ENCODE measurements at places on chromosomes 4 and X. TPM values are rescaled to one million over a fixed set of nuclear protein-coding genes. Genes with fewer than 3 reads are reported as not detected.

DNA sequence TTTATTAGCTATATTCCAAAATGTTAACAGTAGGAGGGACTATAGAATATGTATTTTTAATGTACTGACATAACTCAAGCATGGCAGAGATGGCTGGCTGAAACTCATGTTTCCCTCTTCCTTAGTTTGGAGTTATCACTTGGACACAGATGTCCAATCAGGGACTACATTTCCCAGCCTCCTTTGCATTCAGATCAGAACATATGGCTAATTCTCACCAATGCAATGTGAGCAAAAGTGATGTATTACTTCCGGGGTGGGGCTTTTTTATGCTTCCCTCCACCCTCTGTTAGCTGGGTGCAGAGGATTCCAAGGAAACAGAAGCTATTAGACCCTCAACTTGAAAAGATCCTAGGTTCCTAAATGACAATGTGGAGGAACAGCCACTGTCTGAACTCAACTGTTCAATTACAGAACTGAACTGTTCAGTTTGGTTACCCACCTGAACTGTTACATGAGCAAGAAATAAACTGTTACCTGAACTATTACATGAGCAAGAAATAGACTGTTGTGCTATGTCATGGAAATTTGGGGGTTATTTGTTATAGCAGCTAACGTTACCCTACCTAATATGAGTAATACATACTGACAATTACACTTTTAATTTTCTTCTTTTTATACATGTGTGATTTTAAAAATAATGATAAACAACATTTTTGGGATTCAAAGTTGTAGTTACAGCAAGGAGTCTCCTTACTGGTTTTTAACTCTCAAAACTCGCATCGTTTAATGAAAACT, 29.6 kb upstream of the ERVMER34-1 start:
- DNase-seq, result no peak

GRCh38 chrX:73851014-73852009, 288.3 kb downstream of the CHIC1 start:
- DNase-seq, result no peak

- no peak for DNase-seq
Observed at GRCh38 chr4:174278467-174278866, 5.0 kb downstream of the FBXO8 start.

DNA sequence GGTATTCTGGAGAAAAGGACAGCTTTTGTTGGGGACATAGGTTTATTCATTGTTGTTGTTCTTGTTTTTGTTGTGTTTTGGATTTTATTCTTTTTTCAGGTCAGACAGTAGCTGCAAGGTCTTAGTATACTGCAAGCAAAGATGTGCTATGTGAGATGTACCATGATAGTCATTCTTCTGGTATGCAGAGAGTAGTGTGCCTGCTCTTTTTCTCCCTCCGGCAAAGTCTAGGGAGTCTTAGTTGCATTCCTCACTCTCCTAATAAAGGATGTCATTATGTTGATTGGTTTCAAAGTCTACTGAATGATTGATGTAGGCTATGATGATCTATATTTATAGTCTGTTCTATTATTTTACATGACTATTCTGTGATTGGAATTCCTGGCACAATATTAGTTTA, 119.9 kb upstream of the POF1B start:
- no peak for DNase-seq

DNA sequence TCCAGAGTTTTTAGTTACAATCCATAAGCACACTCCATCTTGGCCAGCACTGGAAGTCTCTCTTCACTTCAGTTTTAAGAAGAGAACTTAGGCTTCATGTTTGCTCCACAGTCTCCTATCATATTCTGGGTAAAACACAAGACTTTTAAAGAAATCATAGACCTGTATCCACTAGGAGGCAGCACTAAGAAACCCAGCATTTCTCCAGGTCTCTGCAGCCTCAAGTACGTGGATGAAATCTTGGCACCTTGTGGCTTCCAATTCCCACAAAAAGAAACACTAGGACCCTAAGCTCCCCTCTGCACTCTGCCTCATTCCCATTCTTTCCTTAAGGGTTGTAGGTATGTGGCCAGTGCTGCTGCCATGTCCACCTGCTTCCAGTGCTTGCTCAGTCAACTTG, 367.3 kb upstream of the CASK start:
- DNase-seq, result no peak

GRCh38 chr4:183223053-183223452, 97.0 kb downstream of the CLDN22 start:
- no peak for DNase-seq

DNA sequence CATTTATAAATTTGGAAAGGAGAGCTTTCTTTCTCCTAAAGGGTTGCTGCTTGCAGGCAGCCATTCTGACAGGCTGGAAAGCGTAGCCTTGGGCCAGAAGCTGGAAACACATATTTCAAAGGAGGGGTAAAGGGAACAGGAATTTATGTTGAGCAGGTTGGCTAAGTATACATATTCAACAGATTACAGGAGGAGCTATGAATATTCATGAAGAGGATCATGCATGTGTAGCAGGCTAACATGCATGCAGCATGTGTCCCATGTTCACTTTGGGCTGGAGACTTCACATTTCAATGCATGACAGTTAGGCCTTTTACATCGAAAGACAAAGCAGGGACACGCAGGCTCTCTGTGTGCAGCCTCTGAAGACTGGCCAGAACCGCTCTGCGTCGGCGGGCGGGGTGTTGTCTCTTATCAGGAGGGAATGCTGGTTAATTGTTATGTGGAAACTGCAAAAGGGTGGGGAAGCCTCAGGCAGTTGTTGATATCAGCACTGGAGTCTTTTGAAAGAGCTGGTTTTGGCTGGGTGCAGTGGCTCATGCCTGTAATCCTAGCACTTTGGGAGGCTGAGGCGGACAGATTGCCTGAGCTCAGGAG, 31.5 kb downstream of the CASP3 start:
- DNase-seq, result peak; percentile 2

GRCh38 chr4:51909236-51909703, 66.3 kb downstream of the DCUN1D4 start:
- peak; percentile 51 for DNase-seq

GRCh38 chr4:54231419-54231767, 2.3 kb downstream of the PDGFRA start:
- DNase-seq, result no peak

DNA sequence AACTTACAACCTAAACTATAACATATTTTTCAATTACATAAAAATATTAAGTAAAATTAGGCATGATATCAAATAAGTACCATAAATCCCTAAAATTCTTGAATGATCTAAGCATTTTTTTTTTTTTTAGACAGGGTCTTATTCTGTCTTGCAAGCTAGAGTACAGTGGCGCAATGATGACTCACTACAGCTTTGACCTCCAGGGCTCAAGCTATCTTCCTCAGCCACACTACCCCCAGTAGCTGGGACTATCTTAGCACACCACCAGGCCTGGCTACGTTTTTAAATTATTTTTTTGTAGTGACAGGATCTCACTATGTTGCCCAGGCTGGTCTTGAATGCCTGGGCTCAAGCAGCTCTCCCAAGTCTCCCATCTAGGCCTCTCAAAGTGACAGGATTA, 1042.3 kb downstream of the FSTL5 start:
- no peak for DNase-seq

- DNase-seq, result no peak
Observed at GRCh38 chr4:153931804-153932203, 142.9 kb upstream of the SFRP2 start.

Gene PLCXD1
- 23.2 TPM for total RNA-seq

Gene SCML2
- 1.4 TPM for total RNA-seq

DNA sequence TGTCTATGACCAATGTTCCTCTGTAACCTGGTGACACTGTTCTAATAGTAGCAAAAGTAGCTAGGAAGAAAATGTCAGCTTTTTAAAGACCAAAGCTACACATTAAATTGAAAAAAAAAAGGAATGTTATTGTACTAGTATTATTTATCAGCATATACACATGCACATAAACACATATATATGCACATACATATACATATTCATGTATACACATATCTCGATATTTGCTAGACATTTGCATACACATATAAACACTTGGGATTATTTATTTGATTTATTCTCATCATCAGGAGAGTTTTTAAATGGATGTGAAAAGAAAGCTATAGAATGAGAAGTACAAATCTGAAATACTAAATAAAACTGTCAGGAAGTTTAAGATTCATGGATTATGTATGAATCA, 21.3 kb upstream of the NEIL3 start:
- DNase-seq, result no peak

- DNase-seq, result peak; percentile 62
Observed at GRCh38 chr4:82043081-82043808, 330.5 kb downstream of the HNRNPD start.

DNA sequence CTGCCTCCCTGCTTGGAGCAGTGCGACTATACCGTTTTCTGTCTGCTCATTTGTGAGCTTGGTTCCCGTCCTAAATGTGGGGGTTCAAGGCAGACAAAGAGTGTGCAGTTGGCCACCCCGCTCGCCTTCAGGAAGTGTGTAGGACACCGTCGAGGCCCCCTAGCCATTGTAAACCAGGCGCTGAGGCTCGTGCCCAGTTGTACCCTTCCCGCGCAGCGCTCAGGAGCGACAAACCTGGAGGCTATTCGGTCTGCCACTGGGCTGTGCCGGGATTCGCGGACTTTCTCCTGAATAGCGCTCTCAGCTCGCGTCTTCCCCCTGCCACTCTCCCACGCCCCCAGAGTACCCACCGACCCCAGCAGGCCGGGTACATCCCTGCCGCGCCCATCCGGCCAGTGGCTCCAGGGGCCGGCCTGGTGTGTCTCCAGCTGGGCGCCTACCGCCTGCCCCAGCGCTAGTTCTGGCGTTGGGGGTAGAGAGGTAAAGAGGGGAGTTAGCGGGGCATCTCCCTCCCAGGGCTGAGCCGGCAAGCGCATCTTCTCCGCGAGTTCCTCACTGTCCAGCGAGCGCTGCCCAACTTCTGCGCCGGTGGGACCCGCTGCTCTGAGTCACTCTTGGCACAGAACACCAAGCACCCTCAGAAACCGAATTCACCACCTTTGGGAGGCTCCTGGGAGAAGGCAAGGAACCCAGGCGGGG, 880 bp upstream of the LONRF3 start:
- DNase-seq, result no peak

- no peak for DNase-seq
Observed at GRCh38 chr4:85715991-85716737, 241.2 kb downstream of the ARHGAP24 start.

- DNase-seq, result peak; percentile 9
Observed at GRCh38 chr4:186347743-186348142, 81.8 kb downstream of the F11 start.

DNA sequence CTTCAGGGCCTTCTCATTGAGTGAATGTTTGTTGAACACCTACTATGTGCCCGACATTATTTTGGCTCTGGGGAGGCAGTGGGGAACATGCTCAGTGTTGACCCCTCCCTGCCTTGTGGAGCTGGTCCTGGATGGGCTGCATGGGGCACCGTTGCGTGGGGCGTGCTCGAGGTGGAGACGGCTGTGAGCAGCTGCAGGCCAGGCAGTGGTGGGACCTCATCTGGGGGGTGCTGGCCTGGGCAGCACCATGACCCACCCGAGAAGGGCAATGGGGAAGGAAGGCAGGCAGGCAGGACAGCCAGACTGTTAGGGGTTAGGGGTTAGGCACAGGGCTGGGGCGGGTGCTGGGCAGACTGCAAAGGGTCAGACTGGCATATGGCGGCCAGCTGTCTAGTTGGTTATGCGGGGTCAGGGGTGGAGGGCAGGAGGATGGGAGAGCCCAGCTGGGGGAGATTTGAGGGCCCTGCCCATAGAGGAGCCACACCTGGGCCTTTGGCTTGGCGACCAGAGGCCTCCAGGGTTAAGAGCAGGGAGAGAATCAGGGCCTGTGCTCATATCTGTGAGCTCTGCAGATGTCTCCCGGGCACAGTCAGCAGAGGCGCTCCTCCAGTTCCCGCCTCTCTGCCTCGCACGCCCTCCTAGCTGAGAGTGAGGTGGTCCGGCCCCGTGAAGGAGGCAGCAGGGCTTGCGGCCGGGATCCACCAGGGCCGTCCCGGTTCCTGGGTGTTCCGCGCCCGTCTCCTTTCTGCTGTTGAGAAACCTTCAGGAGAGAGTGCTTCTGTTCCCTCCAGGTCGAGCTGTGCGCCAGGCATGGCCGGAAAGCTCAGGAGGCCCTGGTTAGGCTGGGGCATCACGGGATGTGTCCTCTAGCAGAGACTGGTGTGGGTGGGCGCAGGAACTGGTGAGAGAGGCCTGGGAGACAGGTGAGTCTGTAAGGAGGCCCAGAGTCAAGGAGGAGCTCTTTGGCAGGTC, 73.3 kb downstream of the RGS12 start:
- no peak for DNase-seq

Gene HERC5
- total RNA-seq, result 44.2 TPM

DNA sequence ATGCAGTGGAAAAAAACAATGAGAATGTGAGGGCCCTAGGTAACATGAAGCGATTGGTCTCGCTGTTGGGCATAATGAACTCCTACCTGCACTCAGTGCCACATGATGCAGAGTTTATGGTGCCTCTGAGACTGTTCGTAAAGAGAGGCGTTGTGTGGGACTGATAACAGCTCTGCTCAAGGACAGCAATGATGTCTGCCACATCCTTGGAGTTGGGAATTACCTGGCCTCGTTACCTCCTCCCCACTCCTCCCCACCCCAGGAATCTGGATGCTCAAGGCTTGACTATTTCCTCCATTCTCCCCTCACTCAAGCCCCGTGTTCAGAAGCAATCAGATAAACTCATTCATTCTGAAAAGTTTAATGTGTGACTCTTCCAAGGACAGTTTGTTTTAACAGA, 148.0 kb upstream of the JADE1 start:
- no peak for DNase-seq

DNA sequence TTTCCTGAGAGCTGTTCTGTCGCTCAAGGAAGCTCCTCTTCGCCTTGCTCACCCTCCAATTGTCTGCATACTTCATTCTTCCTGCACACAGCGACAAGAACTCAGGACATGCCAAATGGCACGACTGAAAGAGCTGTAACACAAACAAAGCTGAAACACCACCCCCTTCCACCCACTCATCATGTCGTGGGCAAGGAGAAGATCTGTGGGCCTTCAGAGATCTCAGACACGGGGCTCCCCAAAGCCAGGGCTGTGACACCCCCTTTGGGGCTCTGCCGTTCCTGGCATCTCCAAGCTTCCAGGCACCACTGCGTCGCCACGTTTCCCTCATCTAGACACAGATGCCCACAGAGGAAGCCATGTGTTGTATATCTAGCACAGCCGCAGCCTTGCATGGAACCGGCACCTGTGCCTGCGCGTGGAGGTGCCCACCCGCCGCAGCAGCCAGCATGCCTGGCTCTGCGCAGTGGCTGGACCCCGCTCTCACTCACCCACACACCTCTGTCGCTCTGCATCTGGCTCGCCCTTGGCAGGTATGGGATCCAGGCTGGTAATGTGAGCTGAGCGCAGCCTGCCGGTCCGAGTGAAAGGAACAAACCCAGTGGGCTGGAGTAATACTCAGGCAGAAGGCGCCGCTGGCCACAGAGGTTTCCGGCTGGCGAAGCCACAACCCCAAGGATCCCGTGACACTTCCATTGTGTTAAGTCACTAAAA, 676.4 kb upstream of the INTU start:
- no peak for DNase-seq

Measured in Calu3 (cell line).